ENCODE measurements at places on chromosomes 12 and 14. TPM values are rescaled to one million over a fixed set of nuclear protein-coding genes. Genes with fewer than 3 reads are reported as not detected.

The FAR2 gene
- 3.8 TPM for total RNA-seq

DNA sequence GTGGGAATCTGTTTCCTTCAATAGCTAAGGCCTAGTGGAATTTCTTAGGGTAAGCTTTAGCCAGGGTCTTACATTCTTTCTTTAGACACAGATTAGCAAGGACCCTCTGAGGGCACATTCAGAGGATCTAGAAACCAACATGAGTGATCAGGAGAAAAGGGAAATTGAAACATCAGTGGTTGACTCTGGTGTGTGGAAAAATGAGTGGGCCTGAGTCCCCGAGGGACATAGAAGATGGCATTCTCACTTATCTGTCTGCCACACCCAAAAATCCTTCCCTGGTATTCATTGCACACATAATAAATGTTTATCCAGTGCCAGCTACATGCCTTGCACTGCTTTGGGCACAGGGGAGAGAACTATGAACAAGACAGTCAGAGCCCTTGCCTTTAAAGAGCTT lies 82.9 kb downstream of the SSPN start:
- DNase-seq, result no peak

The LRFN5 gene
- total RNA-seq, result not detected

GRCh38 chr12:70043490-70044138 lies 199.6 kb upstream of the CNOT2 start:
- DNase-seq, result no peak

- no peak for DNase-seq
Observed at GRCh38 chr14:102731101-102731870, 46.0 kb upstream of the TRAF3 start.

DNA sequence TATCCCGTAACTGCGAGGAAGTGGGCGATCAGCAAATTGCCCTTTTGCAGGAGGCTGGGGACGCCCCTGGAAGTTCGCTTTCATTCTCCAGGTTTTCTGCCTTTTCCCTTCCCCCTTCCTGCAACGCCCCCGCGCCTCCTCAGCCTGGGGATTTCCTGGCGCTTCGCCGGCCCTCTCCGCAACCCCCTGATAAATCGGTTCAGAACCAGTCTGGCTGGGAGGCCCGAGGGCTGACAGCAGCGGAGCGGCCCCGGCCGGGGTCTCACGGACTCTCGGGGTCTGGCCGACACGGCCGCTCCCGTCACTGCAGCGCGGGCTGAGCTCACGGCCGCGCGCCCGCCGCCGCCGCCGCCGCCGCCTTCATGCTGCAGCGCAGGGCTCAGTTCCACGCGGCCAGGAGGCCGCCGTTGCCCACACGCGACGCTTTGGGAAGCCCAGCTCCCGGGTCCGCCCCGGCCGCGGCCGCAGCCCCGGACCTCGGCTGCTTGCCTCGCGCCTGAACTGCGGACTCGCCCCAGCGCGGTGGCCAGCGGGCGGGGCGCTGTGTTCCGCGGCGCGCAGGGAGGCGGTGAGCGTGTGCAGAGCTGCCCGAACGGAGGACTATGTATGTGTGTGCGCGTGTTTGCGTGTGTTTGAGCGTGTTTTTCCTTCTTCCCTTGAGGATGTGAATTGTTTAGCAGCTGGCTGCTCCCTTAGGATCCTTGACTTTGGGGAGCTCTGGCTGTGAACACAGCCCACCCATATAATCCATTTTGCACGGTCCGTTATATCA lies at the start of gene LRFN5:
LRFN5 (plus strand) TSS at position 345 of the 772 bp plus-strand sequence.
- no peak for DNase-seq

- DNase-seq, result no peak
Observed at GRCh38 chr12:2003676-2004112, 563 bp downstream of the DCP1B start.

- DNase-seq, result no peak
Observed at GRCh38 chr12:98656289-98657101, 11.4 kb downstream of the APAF1 start.

GRCh38 chr14:62905566-62905965 lies 139.7 kb downstream of the KCNH5 start:
- DNase-seq, result no peak

DNA sequence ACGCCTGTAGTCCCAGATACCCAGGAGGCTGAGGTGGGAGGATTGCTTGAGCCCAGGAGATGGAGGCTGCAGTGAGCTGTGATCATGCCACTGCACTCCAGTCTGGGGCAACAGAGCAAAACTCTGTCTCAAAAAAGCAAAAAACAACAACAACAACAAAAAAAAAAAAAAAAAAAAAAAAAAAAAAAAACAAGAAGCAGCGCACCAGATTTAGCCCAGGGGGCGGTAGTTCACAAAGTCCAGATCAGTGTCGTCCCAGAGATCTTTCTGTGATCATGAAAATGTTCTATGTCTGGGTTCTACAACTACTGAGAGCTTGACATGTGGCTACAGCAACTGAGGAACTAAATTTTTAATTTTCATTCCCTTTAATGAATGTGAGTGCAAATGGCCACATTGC lies 27.4 kb downstream of the OAS2 start:
- DNase-seq, result no peak

The FAM181A gene
- not detected for total RNA-seq

GRCh38 chr14:50726372-50727107 lies 58.4 kb upstream of the SAV1 start:
- peak; percentile 24 for DNase-seq

DNA sequence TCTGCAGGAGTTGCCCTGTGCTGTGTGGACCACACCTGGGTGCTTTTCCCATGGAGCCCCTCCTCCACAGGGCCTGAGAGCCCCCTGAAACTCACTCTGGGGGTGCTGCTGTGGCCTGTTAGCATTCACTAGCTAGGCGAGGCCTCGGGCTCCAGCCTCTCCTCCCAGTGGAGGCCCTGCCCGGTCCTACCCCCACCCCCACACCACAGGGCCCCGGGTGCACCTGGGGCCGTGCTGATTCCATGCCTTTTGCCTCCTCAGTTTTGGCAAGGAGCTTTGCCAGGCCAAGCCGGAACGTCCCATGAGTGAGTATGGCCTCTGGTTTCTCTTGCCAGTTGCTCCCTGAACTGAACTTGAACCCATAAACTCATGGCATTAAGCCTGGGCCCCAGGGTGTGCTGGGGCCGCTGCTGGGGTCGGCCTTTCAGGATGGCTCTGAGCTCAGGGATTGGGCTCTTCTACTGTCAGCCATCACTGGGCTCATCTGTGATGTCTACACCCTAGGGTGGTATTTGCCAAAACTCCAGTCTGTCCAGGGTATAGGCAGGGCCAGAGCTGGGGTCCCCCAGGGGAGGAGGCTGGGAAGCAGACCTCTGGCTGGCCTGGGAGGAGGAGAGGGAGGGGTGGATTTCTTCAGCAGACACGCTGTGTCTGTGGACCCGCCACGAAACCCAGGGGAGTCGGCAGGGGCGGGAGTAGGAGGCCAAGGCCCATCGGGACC lies 58.7 kb upstream of the TSPAN9 start:
- no peak for DNase-seq

The TTC9 gene
- 6.1 TPM for total RNA-seq

The NYNRIN gene
- total RNA-seq, result 0.34 TPM

The HAL gene
- 0.57 TPM for total RNA-seq

The ESRRB gene
- 0.23 TPM for total RNA-seq

DNA sequence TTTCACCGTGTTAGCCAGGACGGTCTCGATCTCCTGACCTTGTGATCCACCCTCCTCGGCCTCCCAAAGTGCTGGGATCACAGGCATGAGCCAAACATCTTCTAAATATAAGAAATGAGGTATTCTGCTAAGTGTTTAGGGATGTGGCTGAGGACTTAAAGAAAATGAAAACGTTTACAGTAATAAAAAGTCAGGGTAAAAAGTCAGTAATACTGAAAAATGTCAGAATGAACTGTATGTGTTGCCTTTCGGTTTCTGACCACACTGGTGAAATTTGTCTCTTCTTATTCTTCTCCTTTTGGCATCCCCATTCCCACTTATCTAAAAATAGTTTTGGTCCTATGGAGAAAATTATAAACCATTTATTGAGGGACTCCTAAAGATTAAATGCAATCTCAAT lies 20.5 kb downstream of the TMEM116 start:
- DNase-seq, result no peak

DNA sequence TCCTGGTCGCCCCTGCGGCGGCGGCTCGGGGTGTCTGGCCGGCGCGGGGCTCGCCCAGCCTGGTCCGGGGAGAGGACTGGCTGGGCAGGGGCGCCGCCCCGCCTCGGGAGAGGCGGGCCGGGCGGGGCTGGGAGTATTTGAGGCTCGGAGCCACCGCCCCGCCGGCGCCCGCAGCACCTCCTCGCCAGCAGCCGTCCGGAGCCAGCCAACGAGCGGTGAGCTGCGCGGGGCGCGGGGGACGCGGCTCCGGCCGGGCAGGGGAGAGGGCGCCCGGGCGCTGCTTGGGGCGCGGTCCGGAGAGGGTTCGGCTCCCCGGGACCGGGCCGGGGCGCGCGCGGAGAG lies at the start of gene LGALS3:
LGALS3 (plus strand) TSS at position 167 of the 342 bp plus-strand sequence. CDS start 8,122 bp downstream, outside the sequence.
- peak; percentile 33 for DNase-seq

- DNase-seq, result no peak
Observed at GRCh38 chr12:120362516-120363273, 6.3 kb downstream of the MSI1 start.

DNA sequence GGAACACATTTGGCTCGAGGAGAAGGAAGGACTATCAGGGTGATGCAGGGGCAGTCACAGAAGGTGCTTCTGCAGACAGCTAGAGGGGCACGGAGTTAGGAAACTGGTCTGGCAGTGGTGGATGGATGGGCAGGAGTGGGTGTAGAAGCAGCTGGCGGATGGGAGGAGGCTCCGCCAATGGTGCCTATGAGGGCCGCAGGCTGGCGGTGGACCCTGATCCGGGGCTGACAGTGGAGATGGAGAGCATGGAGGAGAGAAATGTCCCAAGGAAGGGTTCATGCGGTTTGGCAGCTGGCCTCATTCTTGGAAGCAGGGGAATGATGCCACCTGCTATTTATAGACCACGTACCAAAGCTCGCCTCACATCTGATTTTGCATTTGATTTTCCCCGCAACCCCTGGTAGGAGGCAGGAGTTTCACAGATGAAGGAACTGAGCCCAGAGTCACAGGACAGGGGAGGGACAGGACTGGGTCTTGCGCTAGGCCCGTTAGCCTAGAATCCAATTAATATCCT lies 237.1 kb downstream of the FOXN3 start:
- no peak for DNase-seq

The ACOT6 gene
- total RNA-seq, result not detected

The NRXN3 gene
- 0.07 TPM for total RNA-seq

DNA sequence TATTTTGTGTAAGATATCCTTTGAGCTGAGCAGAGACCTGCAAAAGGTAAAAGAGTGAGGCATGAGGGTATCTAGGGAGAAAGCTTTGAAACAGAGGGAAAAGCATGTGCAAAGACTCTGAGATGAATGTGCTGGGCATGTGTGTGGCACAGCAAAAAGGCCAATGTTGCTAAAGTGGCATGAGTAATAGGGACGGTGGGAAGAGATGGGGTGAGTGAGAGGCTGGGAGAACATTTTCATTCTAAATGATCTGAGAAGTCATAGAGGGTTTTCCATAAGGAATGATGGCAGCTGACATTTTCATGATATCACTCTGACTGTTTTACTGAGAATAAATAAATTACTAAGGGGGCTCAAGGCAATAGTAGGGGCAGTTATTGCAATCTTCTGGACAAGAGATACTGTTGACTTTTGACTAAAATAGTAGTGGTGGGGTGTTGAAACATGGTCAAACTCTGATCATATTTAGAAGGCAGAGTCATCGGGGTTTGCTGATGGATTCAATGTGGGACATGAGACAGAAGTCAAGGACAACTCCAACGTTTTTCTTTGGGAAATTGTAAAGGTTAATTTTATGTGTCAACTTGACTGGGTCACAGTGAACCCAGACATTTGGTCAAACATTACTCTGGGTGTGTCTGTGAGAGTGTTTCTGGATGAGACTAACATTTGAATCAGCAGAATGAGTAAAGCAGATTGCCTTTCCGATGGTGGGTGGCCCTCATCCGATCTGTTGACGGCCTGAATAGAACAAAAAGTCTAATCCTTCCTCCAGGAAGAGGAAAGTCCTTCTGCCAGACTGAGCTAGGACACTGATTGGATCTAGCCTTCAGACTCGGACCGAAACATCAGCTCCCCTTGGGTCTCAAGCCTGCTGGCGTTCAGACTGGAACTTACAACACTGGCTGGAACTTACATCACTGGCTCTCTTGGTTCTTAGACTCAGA lies 193.9 kb upstream of the PLXNC1 start:
- no peak for DNase-seq

The AMIGO2 gene
- 11.1 TPM for total RNA-seq

The TGM1 gene
- 3.4 TPM for total RNA-seq

- DNase-seq, result no peak
Observed at GRCh38 chr12:98295681-98296080, 219.7 kb upstream of the TMPO start.

GRCh38 chr14:95499354-95499750 lies 17.1 kb downstream of the SYNE3 start:
- no peak for DNase-seq

The ACSS3 gene
- total RNA-seq, result not detected

GRCh38 chr14:22471545-22472121 lies 117.4 kb downstream of the DAD1 start:
- no peak for DNase-seq

- DNase-seq, result no peak
Observed at GRCh38 chr12:8867009-8867408, 44.6 kb downstream of the A2ML1 start.

- no peak for DNase-seq
Observed at GRCh38 chr14:78405079-78405856, 235.1 kb downstream of the NRXN3 start.

DNA sequence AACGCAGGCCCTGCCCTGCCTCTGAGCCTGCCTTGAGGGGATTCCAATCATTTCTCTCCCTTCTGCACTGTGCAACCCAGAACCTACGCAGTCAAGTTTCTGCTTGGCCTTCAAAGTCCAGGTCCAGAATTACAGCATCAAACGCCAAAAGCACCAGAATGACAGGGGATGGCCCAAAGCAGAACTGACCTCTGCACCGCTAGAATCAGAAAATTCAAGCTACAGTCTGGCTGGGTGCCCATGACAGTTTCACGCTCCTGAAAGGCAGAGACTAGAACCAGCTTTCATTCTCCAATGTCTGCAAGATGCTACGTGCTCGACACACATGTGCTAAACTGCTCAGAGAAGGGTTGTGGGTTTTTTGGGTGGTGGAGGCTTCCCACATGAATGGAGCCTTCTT lies 4.1 kb downstream of the CLMN start:
- DNase-seq, result no peak
